ENCODE measurements at places on chromosomes 1 and 21.

GRCh38 chr1:58660105-58660504 is 39.8 kb downstream of the MYSM1 start:
- DNase-seq, result no peak

- DNase-seq, result peak; percentile 12
These were observed 66.2 kb downstream of the ATP2B4 start for GRCh38 chr1:203692565-203693470.

- no peak for DNase-seq
These were observed 204.7 kb downstream of the LHX8 start for GRCh38 chr1:75338616-75339483.

DNA sequence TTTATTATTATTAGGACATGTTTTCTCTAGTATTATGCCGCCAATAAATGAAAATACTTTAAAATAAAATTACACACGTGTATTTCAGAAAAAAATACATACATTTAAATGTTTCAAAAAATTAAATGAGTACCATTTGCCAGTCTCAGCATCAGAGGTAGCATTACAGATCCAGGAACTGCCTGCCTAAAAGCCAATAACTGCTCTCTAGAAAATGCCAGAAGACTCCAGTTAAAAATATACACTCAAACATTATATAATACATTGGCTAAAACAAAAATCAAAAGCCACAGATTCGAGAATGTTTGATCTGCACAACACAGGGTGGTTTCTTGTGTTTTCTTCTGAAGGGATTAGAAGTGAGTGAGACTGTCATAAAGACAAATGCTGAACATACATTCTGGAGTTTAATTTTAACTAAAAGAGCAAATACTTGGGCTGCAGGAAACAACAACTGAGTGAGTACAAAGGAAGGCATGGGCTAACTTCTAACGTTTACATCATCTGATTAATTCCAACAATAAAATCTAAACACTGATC is 105.5 kb downstream of the RERE start:
- no peak for DNase-seq

DNA sequence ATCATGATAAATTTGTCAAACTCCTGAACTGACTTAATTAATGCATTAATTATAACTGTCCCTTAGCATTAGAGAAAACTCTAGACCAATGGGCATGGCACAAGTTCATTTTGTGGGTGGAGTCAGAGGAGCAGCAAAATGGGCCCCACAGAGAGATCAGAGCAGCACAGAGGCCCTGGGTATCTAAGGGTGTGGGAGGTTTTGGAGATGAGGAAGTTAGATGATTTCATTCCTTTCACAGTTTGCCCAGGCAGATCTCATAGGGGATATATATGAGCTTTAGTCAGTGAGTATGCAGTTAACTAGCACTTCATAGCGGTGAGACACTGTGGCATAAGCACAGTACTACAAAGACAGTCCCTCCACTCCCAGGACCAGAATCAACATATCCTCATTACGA is 117.3 kb downstream of the MAB21L3 start:
- DNase-seq, result no peak

GRCh38 chr1:15918962-15919715 is 56.8 kb downstream of the ZBTB17 start:
- no peak for DNase-seq

DNA sequence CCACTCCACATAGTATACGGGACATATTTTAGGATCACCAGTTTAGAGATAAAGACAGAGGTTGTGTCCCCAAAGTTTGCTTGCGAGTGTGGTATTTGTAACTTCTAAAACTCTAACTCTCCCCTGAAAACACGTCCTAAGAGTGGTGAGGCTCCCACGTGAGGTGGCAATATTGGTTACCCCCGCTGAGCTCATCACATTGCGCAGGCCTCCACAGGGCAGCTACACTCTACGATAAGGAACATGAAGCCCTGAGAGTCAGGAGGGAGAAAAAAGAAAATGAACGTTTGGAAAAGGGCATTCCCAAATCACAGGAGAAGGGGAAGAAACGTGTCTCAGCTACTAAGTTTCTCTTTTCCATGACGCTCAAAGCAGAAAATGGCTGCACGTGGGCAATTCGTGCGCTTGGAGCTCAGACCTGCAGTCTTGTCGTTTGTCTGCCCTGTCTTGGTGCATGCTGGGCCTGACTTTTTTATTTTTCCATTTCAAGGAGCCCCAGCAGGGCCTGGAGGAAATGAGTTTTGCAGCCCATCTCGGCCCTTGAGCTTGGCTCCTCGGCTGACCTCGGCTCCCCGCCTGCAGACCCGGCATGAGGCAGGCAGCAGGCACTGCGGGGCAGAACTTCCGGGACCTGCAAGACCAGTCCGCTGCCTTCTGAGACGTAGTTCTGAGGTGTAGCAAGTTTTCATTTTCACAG is 25.7 kb downstream of the ERG start:
- DNase-seq, result no peak

DNA sequence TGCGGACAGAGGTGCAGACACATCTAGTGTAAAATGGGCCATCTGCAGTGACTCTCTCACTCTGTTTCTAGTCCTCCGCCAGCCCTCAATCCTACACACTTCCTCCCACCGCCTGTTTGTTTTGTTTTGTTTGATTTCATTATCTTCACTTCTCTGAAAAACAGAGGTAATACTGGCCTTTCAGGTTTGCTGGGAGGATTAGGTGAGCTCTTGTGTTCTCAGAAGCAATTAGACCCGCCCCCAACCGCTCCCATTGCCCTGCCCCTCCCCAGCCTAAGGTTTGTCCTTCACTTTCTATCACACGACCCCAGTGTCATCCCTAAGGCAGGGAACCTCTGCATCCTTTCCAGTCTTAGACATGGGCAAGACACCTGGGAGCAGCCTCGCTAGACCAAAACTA is 43.2 kb upstream of the TACSTD2 start:
- no peak for DNase-seq

DNA sequence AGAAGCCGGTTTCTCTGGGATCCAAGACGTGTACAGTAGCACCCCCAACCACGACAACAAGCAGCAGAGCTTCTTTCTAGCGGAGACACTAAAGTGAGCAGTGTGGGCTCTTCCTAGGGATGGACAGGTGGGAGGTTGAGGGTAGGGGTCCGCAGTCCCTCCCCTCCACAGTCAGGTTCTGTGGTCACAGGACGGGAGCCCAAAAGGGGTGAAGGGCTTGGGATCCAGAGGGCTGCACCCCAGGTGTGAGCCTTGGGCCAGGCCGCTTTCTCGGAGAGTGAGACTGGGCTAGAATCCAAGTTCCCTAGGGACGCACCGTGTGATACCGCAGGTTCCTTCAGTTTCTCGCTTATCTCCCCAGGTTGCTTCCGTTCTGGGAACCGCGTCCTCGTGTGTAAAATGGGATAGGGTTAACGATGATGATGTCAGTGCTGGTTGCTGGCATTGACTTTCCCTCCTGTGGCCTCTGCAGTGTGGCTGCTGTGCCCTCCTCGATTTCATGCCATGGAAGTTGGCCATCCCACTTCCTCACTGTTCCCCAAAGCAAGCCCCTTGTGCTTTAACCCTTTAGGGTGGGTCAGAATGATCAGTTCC is 17.3 kb upstream of the SELENON start:
- no peak for DNase-seq

DNA sequence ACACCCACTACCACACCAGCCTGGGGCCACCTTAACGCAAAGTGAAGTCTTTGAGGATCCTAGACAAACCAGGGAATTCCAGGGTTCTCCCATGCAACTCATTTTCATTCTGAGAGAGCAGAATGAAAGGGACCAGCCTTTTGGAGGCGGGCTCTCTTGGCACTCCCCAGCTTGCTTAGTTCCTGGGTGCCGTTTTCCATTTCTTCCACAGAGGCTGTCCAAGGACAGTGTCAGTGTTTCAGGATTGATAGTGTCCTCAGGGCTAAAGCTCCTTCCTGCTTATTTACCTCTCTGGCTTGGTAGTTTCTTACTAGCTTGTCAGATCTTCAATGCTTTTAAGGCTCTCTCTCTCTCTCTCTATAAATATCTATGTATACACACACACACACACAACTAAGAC is 30.1 kb upstream of the GNG4 start:
- no peak for DNase-seq
